T-helper 22 cell (primary cell): ENCODE measurements at places on chromosomes 13 and 19.

DNA sequence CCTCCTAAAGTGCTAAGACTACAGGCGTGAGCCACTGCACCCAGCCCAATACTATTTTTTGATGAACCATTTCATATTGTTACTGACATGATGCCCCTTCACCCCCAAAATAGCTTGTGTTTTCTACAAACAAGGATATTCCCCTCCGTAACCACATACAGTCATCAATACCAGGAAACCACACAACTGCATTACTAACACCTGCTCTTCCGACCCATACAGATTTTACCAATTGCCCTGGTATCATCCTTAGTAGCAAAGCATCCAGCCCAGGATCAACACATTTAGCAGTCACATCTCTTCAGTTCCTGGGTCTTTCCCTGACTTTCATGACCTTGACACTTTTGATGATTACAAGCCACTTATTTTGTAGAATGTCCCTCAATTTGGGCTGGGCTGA lies 33.6 kb downstream of the KCTD15 start:
- DNase-seq: no peak

DNA sequence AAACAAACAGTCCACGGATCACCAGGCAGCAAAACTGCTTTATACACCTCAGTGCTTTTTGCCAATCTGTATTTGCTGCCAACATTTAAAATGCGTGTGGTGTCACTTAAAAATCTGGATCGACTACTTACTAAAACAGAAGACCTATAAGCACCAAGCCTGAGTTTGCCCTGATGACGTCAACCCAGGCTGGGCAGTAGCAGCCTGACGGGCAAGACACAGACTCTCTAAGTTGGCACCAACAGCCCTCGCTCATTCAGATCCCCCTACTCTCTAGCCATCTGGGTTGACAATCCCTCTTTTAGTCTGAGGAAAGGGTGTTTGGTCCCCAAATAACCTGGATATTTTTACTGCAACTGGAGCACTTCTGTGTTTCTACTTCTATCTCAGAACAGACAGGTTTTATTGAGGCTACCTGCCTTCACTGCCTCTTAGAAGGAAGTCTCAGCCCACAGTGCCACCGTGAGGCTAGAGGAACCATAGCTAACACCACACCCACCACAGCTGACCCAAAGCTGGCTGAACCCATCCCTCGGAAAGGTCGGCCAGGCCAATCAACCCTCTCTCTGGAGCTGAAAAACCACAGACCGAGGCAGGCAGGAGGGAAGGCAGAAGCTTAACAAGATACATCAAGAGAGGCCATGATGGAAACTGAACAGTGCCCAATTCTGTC lies 6.9 kb downstream of the SUGP2 start:
- DNase-seq: no peak

- DNase-seq: no peak
Observed at GRCh38 chr19:46365561-46365960, 18.7 kb downstream of the PPP5C start.

- no peak for DNase-seq
Observed at GRCh38 chr13:72545030-72545719, 182.3 kb downstream of the MZT1 start.

DNA sequence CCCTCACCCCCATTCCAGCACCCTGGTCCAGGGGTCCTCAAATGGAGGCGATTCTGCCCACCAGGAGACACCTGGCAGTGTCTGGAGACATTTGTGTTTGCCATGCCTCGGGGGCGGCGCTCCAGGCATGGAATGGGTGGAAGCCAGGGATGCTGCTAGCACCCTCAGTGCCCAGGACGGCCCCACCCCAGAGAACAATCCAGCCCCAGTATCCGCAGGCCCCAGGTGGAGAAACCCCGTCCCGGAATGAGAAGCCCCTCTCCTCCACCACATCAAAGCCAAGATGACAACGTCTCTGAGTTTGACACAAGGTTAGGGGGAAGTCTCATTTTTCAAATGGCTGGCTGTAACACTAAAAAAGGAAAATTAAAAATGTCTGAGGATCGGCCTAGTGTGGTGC lies 68.5 kb downstream of the INSR start:
- DNase-seq: no peak

DNA sequence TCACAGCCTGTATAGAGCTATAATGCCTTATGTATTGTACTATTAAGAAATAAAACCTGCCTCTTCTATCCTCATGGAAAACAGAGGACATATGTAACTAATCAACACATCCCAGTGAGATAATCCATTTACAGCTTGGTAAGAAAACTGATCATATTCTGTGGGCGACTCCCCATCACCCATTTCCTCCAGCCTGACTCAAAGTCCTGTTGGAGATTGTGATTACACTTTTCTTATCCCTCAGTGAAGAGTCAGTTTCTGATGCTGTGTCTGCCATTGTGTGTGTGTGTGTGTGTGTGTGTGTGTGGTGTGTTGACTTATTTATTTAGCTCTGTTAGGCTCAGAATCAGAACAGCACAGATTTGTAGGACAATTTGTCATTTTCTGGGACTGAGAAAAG lies 212.8 kb downstream of the FGF9 start:
- no peak for DNase-seq

- DNase-seq: no peak
Observed at GRCh38 chr13:106990594-106990993, 422.7 kb upstream of the ARGLU1 start.

DNA sequence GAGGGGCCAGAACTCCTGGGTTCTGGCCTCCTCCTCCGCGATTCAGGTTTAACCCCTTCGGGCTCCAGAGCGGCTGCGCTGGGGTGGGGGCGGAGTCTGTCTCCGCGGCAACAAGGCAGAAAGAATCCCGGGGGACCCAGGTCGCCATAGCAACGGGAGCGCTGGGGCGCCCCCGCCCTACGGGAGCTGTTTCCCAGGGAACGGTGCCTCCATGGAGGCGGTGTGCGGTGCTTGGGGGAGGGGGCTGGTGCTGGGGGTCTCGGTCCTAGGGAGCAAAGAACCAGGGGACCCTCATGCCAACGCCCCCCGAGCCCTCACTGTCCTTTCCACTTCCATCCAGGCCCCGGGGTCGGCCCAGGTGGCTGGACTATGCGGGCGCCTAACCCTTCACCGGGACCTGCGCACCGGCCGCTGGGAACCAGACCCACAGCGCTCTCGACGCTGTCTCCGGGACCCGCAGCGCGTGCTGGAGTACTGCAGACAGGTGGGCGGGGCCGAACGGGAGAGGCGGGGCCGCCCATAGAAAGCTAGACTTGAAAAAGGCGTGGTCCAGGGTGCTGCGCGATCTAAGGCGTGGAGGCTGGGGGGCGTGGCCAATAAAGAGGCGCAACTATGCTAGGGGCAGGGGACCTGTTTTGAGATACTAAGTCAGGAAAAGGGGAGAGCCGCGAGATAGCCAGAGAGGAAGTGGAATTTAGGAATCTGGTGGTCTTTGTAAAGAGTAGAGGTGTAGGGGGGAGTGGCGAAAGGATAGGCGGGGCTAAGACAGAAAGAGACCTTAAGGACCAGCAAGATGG lies 1.2 kb downstream of the APLP1 start:
- peak; percentile 69 for DNase-seq

- no peak for DNase-seq
Observed at GRCh38 chr13:110200276-110200870, 106.6 kb downstream of the COL4A1 start.

DNA sequence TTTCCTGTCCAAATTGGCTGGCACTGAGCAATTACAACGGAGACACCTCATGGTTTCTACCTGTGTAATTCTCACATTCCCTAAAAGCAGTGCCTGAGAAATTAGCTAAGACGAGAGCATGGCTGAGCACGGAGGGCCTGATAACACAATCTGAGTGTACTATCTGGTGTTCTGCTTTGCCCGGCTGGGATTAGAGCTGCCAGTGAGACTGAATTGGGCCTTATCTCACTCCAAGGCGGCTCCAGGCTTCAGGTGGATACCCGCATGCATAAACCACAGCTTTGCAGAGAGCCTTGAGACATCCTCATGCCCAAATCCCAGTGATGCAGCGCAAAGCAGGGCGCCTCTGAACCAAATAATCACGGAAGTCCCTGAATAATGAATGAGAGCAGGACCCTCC lies 172.3 kb downstream of the OXGR1 start:
- no peak for DNase-seq

DNA sequence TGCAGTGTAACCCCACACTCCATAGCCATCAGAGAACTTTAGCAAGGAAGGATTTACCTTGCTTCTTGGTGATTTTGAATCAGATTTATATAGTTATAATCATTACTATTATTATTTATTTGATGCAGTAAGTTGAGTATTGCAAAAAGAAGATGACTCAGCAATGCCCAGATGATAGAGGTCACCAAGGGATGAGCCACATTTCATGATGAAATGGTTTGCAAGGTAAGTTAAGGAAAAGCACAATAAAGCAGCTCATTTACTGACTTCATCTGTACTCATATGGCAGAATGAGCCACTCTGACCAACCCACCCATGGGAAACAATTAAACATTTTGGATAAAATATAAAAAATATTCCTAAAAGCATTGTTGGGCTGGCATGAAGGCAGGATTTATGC lies 59.1 kb downstream of the AKAP11 start:
- DNase-seq: no peak

DNA sequence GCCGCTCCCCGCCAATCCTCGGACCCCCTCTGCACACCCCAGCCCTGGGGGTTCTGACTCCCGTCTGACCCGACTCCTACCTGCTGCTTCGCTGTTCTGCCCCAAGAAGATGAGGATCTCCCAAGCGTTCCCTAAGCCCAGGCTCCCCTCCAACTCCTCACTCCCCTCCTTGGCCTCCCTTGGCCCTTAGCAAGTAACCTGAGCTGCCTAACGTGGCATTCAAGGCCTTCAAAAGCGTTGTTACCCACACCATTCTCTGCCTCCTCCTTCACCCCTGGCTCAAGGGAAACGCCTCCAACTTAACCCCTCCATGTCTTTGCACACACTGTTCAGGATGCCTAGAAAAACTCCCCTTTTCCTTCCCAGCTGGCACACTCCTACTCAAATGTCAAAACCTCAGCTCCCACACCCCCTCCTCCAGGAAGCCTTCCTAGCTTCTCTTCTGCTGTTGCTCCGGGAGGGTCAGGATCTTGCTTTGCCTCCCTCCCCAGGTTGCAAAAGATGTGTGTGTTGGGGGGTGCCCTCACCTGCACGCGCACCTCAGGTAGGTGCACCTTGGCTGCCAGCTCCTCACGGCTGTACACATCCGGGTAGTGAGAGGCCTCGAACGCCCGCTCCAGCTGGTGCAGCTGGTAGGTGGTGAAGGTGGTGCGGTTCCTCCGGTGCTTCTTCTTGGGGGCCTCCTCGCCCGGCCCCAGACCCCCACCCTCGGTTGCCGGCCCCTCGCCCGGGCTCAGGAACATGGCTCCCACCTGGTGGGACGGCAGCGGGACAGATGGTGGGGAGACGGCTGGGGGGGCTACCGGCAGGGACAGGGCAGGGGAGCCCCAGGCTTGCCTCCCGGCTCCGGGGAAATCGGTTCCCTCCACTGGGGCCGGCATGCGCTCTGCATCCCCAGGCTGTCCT lies 775 bp downstream of the RAX2 start:
- no peak for DNase-seq

DNA sequence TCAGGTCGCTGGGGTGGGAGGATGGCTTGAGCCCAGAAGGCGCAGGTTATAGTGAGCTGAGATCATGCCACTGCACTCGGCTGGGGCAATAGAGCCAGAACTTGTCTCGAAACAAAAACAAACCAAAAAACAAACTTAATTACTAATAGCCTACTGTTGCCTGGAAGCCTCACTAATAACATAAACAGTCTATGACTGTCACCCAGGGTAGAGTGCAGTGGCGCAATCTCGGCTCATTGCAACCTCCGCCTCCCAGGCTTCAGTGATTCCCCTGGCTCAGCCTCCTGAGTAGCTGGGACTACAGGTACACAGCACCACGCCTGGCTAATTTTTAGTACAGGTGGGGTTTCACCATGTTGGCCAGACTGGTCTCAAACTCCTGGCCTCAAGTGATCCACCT lies 18.0 kb downstream of the CATSPERD start:
- no peak for DNase-seq

DNA sequence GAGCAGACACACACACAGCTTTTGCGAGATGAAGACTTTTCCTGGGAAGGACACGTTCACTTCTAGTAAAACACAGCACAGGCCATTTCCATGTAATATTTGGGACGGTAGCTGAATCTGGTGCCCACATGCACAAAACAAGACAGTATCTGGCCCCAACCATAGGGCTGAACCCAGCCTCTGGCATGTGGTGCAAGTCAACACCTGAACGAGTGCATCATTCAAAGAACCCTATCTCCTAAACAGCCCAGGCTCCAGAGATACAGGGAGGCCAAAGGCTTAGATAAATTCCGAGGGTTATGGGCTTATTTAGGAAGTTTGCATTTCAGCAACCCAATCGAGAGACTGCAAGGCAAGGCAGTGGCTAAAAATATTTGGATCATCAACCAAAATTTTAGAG lies 2.7 kb upstream of the TFDP1 start:
- no peak for DNase-seq

GRCh38 chr13:99062593-99062992 lies 84.7 kb upstream of the DOCK9 start:
- DNase-seq: no peak

DNA sequence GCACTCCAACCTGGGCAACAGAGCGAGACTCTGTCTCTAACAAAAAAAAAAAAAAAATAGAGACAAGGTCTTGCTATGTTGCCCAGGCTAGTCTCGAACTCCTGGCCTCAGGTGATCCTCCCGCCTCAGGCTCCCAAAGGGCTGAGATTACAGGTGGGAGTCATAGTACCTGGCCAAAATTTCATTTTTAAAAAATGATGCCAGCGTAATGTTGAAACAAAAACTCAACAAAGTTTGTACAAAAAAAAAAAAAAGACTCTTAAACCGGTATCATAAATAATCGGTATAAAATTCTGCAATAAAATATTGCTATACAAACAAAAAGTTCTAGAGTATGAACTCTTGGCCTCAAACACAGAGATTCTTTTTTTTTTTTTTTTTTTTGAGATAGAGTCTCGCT lies 3.5 kb downstream of the GMFG start:
- no peak for DNase-seq

GRCh38 chr13:90003566-90003965 lies 1343.9 kb upstream of the MIR17HG start:
- no peak for DNase-seq

- no peak for DNase-seq
Observed at GRCh38 chr13:97043302-97043701, 49.0 kb upstream of the OXGR1 start.

GRCh38 chr13:98233127-98233526 lies 56.1 kb upstream of the RNF113B start:
- no peak for DNase-seq

DNA sequence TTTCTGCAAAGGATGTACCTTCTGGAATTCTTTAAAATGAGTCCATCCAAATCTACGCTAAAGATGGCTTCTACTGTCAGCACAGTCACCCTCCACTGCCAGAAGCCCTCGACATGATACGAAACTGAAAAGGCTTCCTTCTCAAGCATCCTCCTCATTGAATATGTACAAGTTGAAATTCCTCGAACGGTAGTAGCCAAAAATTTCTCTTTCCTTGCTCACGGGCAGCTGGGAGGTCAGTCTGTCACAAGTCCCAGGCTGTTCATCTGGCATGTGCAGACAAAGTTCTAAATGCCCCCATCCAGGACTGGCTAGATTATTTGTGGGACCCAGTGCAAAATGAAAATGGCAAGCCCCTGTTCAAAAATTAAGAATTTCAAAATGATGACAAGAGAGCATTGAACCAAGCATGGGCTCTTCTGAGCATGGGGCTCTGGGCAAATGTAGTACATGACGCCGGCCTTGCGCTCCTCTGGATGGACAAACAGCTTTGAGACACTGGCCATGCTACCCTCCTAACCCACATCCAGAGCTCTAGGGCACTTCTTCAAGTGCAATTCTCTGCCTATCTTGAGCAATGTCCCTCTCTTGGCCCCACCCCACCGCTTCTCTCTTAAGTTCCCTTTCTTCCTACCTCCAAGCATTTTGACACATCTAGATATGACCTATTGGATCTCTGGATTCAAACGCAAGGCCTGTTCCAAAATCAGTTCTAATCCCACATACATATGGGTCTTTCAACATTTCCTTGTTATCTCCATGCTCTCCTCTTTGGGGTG lies 78.9 kb upstream of the FLT1 start:
- no peak for DNase-seq
